Right lobe of liver (tissue), 6 donors: ENCODE measurements at places on chromosomes 6 and 20.
A peak's percentile ranks its signal among the peaks of the same experiment; 100 is the strongest.

GRCh38 chr6:124963831-124964763 is 1.9 kb downstream of the RNF217 start:
- DNase-seq = no peak

- DNase-seq = no peak
Observed at GRCh38 chr6:24599179-24599578, 46.8 kb downstream of the KIAA0319 start.

DNA sequence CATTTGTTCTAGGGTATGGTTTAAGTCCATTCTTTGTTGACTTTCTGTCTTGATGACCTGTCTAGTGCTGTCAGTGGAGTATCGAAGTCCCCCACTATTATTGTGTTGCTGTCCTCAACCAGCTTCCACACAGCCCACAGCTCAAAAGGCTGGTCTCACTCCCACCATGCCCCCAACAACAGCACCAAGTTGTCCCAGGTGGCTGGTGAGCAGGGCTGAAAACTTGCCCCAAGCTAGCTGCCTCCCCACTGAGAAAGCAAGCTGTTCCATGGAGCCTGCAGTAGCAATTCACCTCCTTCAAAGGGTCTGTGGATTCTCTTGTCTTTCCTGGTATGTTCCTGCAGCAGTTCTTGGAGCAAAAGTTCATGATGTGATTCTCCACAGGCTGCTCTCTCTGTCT is 221.0 kb downstream of the SYNDIG1 start:
- no peak for DNase-seq

DNA sequence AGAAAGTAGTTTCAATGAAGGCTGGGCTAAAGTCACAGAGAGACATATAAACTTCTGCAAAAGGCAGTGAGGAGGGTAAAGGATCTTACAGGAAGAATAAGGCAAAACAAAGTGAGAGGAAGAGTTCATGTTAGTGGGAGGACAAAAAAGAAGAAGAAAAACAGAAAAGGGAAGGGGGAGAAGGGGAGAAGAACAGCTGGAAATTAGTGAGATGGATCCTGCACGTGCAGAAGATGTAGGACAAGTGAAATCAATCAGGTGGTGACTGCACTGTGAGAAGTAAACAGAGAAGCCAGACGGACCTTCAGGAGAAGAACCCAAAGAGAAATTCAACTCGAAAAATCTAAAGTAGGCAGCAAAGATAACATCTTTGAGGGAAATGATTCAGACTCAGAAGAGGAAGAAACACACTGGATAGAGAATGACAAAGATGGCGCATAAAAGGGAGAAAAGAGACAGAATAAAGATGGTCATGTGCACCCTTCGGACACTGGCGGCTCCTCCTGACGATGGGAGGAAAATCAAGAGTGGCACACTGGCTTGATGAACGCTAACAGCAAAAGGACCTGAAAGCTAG is 105.9 kb downstream of the MYB start:
- DNase-seq = no peak

GRCh38 chr20:46512943-46513844 is at the start of gene ZNF334:
ZNF334 (minus strand) TSS chr20:46513559; CDS start chr20:46512102, 1,457 bp downstream.
- peak; percentile 80 for DNase-seq
